ENCODE measurements at places on chromosomes 7 and 10.

GRCh38 chr7:18457832-18458231 is 37.7 kb upstream of the HDAC9 start:
- DNase-seq: no peak

DNA sequence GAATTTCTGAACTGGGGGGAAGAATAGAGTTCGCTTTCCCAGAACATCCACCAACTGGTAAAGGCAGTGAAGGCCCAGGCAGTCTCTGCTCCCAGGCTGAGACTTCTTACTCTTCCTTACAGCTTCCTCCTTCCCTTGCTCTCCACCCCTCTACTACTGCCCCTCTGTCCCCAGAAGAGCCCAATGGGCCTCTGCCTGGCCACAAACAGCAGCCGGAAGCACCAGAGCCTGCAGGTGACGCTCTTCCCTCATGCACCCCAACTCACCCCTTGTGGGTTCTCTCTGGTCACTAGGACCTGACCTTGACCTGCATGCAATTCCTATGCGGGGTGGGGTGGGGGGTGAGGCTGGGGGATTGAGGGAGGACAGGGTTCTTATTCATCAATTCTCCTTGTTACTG is 16.5 kb downstream of the FAM131B start:
- no peak for DNase-seq

- DNase-seq: peak; percentile 40
These were observed 56.7 kb upstream of the SDK1 start for GRCh38 chr7:3244241-3244814.

DNA sequence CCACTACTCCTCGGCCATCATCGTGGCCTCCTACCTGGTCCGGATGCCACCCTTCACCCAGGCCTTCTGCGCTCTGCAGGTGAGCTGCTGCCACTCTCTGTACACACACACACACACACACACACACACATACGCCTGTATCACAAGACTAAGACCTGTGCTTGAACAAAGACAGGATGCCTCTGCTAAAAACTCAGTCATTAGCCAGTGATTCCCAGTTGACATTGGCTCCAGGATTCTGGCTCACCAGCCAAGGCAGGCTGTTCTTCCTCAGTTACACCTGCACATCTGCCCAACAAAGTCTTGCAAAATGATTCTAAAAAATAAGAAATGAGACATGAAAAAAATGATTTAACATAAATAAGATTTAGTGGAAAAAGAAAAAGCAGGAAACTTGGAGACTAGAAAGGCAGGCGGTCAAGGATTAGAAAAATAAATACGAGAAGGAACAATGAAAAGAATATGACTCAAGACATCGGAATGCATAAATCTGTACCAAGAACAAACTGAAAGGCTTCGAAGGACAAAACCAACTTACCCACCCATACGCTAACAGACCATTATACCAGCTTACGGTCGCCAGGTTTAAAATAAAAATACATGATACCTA is 7.4 kb upstream of the LRRC18 start:
- DNase-seq: no peak

DNA sequence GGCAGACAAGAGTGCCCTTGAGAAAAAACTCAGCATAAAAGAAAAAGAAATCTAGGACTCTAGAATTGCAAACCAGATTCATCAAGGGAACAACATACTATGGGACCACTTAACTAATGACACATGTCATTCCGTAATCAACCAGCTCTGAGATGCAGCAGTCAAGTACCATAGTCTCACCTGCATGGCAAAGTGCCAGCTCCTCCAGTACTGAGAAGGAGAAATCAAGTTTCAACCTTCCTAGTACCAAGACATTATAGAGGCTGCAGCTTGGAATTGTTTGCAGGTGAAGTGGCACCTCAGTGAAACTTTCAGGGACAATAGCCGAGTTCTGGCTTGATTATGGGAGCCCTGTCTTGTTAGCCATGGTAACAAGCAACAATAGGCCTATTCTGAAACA is 11.5 kb downstream of the STEAP1 start:
- DNase-seq: no peak

DNA sequence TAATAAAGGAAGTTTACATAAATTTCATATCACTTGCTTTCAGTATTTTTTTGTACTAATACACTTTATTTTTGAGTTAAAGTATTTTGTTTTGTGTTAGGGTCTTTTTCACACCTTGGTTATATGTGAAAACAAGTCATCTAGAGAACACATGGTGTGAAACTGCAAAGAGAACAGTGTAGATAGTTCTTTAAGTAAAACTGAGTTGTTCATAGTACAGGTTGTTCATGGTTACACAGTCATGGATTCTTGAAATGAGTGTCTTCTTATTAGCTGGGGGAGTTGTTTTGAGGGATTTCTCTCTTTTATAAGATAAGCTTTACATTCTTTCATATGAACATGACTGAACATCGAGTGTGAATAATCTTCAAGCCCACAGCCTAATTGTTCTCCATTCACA is 244.2 kb downstream of the THSD7A start:
- no peak for DNase-seq

- DNase-seq: peak; percentile 86
These were observed 574 bp upstream of the IL6 start for GRCh38 chr7:22726345-22726906.

DNA sequence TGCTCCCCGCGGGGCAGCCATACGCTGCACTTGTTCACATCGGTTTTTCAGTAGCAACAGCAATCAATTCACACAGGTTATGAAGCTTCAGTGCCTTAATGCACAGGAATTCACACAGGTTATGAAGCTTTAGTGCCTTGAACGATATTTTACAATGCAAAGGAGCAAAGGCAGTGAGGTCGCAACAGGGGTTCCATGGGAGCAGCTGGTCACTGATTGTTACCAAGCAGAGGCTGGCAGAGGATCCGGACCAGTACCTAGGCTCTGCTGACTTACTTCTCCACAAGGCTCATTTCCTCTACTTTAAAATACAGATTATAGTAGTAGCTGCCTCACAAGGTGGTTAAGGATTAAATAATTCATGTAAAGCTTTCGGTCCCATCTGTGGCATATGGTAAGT is 95.2 kb upstream of the ODAD2 start:
- DNase-seq: no peak

- no peak for DNase-seq
These were observed 43.2 kb downstream of the CCDC7 start for GRCh38 chr10:32489158-32489557.

- DNase-seq: no peak
These were observed 203.9 kb downstream of the DNAJB6 start for GRCh38 chr7:157540606-157541294.

DNA sequence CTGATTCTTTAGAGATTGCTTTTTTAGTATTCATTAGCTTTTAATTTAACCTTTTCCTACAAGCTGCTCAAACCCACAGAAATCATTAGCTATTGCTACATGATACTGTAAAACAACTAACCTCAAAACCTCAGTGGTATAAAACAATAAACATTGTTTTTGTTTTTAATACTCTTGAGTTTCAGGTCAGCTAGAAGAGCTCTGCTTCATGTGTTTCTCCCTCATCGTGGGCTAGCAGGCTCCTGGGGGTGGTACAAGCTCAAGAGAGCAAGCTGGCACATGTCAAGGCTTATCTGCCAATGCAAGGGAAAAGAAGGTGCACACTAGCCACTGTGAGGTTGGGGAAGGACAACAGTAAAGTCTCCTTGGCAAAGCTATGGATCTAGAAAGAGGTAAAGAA is 232.9 kb upstream of the PHF14 start:
- DNase-seq: no peak

GRCh38 chr10:17663450-17663849 is 19.5 kb downstream of the STAM start:
- DNase-seq: no peak

GRCh38 chr10:121702351-121703320 is 104.4 kb upstream of the FGFR2 start:
- DNase-seq: peak; percentile 91

DNA sequence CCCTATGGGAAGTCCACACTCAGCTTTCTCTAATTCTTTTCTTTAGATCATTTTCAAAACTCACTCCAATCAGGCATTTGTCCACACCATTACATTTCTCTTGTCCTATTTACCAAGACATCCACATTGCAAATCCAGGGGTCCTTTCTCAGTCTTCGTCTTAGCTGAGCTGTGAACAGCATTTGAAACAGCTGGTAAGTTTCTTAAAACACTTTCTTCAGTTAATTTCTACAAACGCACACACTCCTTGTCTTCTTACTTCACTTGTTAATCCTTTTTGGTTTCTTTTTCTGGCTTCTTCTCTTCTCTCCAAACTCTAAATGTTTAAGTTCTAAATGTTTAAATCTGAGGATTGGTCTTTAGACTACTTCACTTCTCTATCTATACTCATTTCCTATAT is 769.3 kb downstream of the PHTF2 start:
- no peak for DNase-seq

DNA sequence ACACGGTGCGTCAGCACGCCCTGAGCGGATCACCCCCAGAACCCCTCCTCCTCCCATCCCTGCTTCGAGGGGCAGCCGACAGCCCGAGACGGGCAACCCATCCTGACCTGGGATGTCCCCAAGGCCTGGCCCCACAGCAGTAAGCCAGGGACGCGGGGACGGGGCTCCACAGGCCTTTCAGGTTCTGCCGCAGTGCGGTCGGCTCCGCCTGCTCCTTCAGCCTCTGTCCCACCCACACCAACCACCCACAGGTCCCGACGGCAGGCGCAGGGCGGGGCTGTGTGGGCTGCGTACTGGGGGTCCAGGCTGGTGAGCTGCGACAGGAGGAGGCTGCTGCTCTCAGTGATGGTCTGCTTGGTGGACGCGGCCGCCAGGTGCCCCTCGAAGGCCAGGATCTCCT is 16.7 kb downstream of the INTS1 start:
- no peak for DNase-seq

DNA sequence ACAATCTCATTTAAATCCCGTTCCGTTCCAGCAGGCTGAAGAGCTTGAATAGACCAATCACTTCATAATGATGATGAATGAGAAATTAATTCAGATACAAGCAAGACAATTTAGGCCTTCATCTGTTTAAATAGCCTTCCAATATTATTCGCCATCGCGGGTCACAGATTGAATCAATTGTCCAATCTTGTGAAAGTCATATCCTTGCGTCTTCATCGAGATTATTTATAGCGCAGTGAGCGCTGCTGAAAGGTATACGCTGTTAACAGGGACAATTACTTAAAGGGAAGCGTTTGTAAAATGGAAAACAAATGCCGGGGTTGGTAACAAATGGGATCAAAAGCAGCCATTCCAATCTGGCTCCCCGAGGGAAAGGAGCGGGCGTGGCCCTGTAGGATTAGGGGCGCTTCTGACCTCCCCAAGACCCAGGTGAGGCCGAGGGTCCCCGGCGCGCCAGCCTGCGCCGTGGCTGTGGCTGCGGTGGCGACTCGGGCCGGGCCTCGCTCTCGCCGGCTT is 8.6 kb downstream of the EVX1 start:
- no peak for DNase-seq

- DNase-seq: no peak
These were observed 113.9 kb downstream of the ARHGAP22 start for GRCh38 chr10:48490946-48491345.

DNA sequence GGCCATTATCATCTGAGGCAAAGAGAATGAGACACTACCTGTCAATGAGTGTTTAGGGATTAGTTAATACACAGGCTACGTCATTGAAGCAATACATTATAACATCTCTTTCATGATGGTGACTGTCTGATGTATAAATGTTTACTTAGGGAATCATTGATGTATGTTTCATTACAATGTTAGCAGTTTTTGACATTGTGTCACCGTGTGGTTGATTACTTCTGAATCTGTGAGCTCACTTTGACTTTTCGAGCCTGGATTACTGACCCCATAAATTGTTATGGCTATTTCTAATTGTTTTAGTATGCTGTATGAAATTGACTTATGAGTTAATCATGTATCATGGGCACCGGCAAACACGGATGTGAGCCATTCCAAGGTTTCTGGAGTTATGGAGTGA is 494.0 kb downstream of the MAGI2 start:
- DNase-seq: peak; percentile 1

DNA sequence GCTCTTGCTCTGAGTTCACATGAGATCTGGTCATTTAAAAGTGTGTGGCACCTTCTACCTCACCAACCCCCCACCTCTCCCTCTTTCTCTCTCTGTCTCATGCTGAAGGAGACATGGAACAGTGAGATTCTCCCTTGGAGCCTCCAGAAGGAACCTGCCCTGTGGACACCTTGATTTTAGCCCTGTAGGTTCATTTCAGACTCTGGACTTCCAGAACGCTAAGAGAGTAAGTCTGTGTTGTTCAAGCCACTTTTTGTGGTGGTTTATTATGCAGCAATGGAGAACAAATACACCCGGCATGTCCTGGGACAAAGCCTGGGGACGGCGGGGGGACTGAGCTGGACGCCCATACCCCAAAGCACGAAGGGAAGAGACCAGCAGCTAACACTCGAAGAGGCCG is 20.7 kb upstream of the GIMAP8 start:
- no peak for DNase-seq

DNA sequence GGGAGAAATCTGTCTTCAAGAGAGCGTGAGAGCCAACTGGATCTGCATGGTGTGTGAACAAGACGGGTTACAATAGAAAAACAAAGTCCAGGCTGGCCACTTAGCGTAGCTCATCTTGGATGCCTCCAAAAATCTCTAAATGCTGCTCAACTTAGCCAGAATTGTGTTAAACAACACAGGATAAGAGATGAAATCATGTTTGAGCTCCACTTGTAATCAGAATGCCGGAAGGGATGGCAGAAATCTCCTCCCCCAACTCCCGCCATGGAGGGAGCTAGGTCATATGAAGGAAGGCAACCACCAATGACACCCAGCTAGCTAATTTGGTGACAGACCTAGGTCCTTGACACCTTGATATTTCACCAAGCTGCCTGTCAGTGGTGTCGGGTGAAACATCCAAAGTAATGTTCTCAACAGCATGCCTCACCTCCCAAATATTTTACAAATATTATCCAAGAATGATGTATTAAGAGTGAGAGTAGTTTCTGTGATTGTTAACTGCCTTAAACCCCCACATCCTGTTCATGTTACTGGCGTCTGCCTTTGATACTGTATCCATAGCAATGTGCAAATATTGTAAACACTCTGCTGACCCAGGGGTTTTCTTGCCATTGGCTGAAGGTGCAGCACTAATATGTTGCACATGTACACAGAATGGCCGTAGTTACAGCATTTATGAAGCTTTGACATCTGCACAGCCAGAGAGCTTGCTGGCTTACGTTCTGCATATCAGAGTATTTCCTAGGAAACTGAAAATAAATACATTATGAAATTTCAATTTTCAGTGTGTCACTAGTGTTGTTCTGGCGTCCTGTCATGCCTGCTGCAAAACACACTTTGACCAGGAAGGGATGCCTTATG is 25.8 kb downstream of the TMEM254 start:
- DNase-seq: peak; percentile 74

GRCh38 chr10:58625070-58625469 is 112.4 kb downstream of the BICC1 start:
- peak; percentile 85 for DNase-seq

- no peak for DNase-seq
These were observed 140.0 kb upstream of the TPK1 start for GRCh38 chr7:144975882-144976281.

- DNase-seq: no peak
These were observed 1.3 kb downstream of the PRSS2 start for GRCh38 chr7:142772051-142772450.

DNA sequence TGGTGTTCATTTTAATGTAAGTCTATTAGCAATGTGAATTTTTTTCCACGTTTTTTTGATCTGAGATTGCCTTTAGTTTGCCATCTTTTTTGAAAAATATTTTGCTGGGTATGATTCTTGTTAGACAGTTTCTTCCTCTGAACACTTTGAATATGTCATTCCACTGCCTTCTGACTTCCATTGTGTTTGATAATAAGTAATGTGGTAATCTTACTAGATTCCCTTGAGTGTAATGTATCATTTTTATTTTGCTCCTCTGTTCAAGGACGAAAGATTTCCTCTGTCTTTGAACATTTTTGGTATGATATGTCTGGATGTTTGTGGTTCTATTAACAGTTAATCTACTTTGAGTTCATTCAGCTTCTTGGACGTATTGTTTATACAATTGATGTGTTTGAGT is 371.4 kb downstream of the SUGCT start:
- DNase-seq: no peak

Data from fibroblast of skin of scalp (primary cell).